ENCODE measurements at places on chromosomes 1 and 21.

DNA sequence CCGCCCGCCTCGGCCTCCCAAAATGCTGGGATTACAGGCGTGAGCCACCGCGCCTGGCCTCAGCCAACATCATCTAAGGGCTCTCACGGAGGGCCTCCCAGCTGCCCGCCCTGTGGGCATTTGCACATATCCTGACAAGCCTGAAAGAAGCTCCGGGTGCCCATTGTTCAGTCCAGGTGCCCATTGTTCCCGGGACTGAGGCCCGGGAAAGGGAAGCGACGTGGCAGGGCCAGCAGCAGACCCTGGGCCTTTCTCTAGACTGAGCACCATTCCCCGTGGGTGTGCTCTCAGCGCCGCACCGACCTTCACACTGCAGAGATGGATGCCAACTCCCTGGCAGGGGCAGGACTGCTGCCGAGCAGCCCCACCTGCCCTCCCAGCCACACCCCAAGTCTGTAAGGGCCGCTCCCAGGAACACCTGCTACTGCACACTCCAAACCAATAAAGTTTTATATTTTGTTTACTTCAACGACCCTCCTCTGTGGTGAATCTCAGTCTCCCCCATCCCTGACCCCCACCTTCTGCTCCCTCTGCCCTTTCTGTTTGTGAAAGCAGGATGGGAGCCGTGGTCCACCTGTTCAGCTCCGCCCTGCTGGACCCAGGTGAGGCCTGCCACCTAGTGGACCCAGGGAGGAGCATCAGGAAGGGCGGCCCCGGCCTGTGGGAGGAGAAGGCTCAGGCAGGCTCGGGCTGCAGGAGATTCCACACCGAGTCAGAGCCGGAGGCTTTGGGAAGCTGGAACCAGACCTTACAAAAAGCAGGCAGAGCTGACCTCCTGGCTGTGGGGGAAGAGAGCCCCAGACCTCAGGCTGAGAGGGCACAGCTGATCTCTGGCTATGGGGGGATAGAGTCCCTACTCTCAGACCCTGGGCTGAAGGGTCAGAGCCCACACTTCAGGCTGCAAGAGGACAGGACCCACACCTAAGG is 1.1 kb upstream of the TMEM82 start:
- DNase-seq = peak; percentile 90

GRCh38 chr1:53752281-53752680 is 13.3 kb upstream of the GLIS1 start:
- no peak for DNase-seq

DNA sequence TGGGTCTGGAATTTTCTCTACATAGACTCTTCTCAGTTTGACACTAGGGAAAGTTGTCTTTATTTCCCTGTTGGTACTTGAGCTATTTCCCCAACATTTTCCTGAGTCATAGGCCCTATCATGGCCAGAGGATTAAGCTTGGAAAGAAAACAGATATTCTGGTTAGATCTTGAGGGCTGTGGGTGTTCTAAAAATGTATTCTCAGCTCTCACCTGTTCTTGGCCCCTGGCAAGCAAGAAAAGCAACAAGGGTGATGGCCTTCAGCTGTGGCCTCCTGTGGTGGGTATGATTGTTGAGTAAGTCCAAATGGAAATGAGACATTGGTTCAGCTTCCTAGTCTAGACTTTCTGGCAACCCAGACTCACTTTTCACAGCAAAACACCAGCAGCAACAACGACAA is 17.4 kb upstream of the LCE3A start:
- no peak for DNase-seq

GRCh38 chr1:197464044-197464443 is 196.0 kb downstream of the CRB1 start:
- no peak for DNase-seq

DNA sequence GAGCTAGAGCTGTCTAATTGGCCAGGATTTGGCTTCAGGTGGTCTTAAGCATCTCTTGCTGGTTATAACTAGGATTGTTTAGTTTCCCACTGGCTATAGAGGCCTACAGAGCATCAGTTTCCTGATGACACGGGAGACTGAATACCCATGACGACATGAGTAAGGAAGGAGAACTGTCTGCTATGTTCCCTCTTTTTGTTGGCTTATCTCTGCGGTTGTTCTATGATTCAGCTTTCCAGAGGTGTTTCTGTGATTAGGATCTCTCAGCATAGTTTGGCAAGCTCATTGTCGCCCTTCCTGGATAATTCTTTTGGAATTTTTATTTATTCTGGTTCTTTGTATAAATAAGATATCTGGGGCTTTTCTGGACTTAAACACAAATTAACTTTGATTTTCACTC is 163.4 kb downstream of the OLFM3 start:
- DNase-seq = no peak

- no peak for DNase-seq
Measured at GRCh38 chr1:61797045-61797755, 54.9 kb downstream of the PATJ start.

- DNase-seq = no peak
Measured at GRCh38 chr1:93740601-93741031, 59.0 kb upstream of the BCAR3 start.

DNA sequence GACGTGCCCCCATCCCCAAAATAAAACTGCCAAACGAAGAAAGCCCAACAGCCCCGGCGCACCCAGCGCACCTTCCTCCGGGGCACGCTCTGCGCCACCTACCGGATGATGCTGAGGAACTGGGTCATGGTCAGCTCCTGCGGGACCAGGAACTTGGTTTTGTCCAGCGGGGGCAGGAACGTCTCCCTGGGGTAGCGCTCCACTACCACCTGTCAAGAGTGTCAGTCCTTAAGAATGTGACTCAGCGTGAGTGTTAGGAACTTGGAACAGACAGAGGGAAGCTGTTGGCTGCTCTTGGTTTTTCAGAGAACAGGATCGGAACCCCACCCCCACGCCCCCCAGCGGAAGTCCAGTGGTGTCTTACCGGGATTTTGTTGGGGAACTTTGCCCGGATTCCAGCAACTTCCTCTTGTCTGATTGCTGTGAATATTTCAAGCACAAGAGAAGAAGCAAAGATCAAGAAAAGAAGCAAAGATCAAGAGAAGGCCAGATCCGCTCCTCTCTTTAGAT is 431 bp downstream of the MAP1LC3C start:
- DNase-seq = peak; percentile 61

DNA sequence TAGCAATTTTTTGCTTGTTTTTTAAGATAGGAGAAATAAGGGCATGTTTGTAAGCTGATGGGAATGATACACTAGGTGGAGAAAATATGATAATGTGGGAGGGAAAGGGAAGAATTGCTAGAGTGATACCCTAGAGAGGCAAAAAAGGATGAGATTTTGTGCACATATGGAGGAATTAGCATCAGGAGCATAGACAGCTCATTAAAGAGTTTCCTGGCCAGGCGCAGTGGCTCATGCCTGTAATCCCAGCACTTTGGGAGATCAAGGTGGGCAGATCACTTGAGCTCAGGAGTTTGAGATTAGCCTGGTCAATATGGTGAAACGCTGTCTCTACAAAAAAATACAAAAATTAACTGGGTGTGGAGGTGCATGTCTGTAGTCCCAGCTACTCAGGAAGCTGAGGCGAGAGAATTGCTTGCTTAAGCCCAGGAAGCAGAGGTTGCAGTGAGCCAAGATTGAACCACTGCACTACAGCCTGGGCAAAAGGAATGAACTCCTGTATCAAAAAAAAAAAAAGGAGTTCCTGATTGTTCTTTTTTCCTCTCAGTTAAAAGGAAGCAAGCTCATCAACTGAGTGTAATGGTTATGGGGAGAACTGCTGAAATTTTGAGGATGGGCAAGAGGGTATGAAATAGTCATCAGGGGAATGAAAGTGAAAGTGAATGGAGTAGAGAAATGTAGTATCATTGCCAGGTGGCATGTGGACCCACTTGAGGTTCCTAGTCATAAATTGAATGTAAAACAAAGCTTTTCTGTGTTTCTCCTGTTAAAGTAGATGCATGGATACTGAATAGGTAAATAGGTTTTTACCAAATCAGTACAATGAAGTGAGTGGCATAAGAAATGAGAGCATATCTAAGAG is 35.5 kb downstream of the SH3GLB1 start:
- DNase-seq = no peak

- DNase-seq = no peak
Measured at GRCh38 chr1:10625554-10625953, 150.8 kb downstream of the PEX14 start.

GRCh38 chr1:76473591-76473990 is 393.7 kb upstream of the ST6GALNAC5 start:
- no peak for DNase-seq

DNA sequence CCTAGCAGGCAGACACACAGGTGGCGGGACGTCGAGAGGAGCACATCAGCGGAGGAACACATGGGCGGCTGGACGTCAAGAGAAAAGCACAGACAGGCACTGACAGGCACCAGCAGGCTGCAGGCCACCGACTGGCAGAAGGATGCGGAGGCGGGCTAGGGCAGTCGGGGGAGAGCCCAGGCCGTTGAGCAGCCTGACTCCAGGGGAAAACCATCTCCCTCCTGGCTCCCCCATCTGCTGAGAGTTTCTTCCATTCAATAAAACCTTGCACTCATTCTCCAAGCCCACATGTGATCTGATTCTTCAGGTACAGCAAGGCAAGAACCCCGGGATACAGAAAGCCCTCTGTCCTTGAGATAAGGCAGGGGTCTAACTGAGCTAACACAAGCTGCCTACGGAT is 25.5 kb downstream of the B3GALT5 start:
- DNase-seq = no peak

DNA sequence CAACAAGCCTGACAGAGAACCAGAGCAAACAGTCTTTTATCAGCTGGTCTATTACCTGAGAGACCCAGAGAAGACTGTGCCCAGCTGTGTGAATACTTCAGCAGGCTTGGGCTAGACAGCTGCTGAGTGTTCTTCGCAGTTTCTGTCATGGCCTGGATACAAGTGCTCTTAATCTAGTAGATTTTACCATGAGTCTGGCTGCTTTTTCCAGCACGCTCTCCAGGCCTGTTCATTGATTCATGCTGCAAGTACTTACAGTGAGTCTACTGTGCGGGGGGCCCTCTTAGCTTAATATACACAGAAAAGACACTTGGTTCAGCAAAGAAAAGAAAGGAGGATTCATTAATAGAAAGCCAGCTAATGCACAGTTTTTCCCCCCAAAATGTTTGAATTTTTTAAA is 48.5 kb downstream of the RGS7 start:
- DNase-seq = no peak

DNA sequence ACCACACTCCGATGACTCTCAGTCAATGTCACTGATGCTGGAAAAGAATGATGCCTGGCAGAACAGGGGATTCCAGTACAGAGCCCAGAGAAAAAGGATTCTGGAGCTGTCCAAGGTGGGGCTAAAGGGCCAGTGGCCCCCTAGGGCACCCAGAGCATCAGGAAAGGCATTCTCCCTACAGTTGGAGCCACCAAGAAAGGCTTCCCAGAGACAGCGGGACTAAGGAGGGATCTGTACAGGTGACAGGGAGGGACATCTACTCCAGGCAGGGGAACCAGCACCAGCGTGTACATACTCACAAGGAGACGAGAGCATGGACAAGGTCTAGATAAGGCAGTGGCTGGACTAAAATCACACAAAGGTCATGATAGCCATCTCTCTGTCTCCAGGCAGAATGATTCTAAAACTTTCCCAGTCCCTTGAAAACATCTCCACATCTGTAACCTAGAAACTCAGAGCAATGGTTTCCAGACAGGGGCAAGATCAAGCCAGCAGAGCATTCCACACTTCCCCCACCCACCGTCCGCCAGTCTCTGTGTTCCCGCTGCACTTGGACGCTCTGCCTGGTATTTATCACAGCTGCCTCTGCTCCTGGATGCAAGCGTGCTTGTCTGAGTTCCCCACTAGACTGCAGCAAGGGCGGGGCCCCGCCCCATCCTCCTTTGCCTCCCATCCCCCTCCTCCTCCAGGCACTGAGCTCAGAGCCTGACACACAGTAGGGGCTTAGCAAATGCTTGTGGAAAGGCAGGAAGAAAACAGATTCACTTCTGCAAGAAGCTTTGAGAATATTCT is 111.6 kb upstream of the ZC3H12A start:
- DNase-seq = no peak

- DNase-seq = peak; percentile 61
Measured at GRCh38 chr1:19477284-19478249, 7.8 kb downstream of the CAPZB start.

DNA sequence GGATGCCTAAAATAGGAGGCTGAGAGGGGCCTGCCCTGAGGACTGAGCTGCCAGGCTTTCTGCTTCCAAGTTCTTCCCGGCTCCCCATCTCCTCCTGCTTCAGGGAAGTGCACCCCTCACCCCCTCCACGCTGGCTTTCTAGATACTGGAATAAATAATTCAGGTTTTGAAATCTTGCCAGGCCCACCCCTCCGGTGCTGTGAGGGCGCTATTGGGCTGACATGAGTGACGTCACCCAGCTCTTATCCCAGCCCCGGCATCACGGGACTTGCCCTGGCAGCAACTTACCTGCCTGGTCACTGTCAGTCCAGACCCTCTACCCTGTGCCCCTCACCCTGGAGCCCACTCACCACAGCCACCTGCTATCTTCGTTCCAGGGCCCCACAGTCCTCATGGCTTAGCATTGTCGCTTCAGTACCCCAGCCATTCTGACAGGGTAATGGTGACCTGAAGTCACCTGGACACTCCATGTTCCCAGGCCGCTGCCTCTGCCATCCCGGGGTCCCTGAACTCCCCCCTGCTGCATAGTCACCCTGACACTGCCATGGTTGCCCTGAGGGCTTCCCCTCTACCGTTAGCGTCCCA is 819 bp upstream of the GPR3 start:
- no peak for DNase-seq

DNA sequence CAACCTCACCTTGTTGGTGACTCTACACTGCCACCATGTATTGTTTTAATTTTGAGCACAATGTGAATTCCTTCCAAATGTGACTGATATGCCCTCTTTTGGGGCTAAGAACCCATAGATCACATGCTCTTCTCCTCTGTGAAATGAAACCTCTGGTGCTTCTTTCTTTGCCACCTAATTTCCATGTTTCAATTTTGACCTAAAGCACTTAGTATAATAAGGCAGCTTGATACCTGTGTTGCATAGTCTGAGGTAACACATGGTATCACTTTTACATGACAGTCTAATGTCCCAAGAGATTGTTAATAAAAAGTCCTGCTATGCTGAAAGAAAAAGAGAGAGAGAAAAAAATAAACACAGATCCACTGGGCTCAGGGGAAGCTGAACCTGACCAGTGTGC is 24.2 kb downstream of the CLEC20A start:
- DNase-seq = no peak

- no peak for DNase-seq
Measured at GRCh38 chr21:28738882-28739281, 253.8 kb downstream of the LTN1 start.

GRCh38 chr21:42570841-42571387 is 57.3 kb downstream of the SLC37A1 start:
- no peak for DNase-seq

- DNase-seq = no peak
Measured at GRCh38 chr1:116693759-116694480, 26.4 kb upstream of the IGSF3 start.

GRCh38 chr1:39508857-39509305 is 17.4 kb downstream of the BMP8A start:
- DNase-seq = no peak

DNA sequence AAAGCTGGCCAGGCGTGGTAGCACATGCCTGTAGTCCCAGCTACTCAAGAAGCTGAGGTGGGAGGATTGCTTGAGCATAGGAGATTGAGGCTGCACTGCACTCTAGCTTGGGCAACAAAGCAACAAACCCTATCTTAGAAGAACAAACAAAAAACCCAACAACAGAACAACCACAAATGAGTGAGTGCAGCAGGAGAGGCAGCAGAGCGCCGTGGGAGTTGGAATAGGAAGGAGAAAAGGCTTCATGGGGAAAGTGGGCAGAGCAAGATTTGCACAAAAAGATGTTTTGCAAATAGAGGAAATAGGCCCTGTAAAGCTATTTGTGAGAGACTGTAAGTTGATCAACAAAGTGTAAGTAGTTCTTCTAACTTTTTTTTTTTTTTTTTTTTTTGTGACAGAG is 19.6 kb downstream of the SMAP2 start:
- no peak for DNase-seq

Measured in GM13977 (cell line).